Endothelial cell (in vitro differentiated cells): ENCODE measurements at places on chromosomes 5 and 9. TPM values are rescaled to one million over a fixed set of nuclear protein-coding genes. Genes with fewer than 3 reads are reported as not detected.

DNA sequence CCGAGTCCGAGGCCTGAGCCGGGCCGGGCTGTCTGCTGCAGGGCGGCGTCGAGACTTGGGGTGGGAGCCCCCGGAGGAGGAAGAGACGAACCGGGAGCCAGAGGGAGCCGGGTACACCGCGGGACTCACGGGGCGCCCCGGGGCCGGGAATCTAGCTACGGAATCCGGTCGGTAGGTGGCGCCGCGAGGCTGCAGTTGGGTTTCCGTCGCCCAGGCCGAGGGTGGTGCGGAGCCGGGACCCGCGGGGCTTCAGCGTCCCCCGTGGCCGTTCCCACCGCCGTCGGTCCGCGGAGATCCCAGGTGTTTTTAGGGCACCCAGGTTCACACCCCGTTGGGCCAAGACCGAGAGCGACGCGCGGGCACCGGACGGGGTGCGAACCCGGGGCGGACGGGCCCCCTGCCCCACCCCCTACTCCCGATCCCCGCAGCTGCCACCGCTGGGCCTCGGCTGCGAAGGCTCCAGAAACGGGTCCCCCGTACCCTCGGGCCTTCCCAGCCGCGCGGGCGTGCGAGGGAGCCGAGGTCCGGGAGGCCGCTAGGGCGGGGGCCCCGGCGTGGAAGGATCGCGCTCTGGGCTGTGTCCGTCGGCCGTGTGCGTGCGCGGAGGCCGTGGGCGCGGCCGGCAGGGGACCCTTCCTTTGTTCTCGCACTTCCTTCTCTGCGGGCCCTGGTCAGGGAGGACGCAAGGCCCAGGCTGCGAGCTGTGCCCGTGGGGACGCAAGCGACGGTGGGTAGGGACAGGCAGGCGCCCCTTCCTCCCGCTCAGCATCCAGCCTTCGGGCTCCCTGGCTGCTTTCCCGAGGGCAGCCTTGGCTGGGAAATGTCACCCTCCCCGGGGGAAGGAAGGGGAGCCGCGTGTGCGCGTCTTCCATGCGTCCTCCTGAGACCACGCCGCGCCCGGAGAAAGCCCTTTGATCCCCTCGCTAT, 146.6 kb downstream of the GAPVD1 start:
- peak; percentile 88 for DNase-seq

DNA sequence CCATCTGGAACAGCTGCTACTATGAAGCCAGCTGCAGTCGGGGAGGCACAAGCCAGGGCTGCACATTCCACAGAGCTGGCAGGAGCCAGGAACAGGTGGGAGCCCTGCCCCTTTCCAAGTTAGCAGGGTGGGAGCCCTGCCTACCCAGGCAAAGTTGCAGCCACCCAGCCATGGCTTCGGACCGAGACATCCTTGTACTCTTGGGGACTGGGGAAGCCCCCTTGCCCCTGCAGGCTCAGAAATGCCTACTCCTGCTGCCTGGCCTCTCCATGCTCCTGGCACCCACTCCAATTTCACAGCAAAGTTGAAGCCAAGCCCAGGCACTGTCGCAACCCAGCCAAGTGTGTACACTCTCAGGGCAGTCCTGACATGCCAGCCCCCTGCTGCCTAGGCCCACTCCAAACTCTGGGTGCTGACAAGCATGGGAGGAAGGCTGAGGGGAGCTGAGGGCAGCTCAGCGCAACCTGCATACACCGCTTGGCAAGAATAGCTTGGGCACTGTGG, 165.1 kb downstream of the RNF180 start:
- no peak for DNase-seq

HBEGF gene
- total RNA-seq, result 22.6 TPM

TNFSF8 gene
- total RNA-seq, result not detected

GRCh38 chr5:79691007-79691406, 1.4 kb downstream of the CMYA5 start:
- no peak for DNase-seq

KCNT1 gene
- total RNA-seq, result not detected

DNA sequence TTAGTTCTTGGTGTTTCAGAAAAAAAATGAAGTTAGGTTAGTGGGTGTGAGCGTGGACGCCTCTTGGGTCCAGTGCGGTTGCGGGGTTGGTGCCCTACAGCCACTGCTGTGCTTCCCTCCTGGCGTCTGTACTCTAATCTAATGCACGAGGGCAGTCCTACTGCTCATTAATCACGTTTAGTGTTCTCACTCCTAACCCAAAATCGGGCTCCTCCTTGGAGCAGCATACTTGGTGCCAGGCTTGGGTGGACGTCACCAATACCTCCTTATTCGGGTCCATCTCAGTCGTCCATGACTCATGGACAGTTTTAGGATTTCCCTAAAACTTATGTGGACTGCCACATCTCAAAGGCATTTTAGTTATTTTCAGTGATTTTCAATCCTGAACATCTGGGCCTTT, 41.6 kb downstream of the TRIO start:
- DNase-seq, result no peak

- DNase-seq, result no peak
Measured at GRCh38 chr9:27351438-27351837, 54.5 kb upstream of the EQTN start.

DNA sequence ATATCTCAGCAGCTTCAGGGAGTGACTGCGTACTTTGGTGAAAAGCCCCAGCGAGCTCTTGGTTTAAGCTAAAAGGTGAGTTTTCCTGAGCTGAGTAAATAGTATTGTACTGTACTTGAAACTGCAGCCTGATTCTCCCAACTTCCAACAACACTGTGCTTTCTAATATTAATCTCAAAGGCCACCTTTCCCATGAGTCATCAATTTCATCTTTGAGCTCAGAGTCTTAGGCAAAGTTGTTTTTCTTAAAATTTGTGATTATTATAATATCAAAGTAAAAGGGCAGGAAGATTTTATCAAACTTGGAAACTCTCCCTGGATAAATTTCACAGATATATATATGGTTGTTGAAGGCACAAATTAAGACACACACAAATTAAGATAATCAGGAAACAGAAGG, 51.0 kb downstream of the TRPC7 start:
- no peak for DNase-seq

- no peak for DNase-seq
Measured at GRCh38 chr5:38023799-38024198, 184.0 kb upstream of the GDNF start.

DNA sequence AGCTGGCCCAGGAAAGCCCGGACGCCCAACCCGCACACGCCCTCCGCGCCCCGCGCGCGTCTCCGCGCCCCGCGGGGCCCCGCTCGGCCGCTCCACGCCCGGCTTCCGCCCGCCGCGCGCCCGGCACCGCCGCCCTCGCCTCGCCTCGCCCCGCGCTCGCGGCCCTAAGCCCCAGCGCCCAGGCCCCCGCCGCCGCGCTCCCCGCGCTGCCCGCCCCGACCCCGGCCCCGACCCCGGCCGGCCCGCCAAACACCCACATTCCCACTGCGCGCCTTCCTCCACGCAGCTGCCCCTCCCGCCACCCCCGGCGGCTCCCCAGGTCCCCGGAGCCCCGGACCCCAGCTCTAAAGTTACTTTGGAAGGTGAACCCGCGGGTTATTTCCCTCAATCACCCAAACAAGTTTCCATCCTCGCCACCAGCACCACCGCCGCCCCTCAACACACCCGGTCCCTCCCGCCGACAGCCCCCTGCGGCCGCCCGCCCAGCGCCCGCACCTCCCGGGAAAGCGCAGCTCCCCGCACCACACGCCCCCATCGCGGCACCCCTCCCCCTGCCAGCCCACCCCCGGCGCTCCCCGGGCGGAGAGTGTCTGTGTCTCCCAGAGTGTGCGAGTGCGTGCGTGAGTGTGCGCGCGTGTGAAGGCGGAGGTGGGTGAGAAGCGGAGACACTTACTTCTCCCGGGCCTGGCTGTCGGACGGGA, 439 bp downstream of the SSBP2 start:
- DNase-seq, result peak; percentile 30

DNA sequence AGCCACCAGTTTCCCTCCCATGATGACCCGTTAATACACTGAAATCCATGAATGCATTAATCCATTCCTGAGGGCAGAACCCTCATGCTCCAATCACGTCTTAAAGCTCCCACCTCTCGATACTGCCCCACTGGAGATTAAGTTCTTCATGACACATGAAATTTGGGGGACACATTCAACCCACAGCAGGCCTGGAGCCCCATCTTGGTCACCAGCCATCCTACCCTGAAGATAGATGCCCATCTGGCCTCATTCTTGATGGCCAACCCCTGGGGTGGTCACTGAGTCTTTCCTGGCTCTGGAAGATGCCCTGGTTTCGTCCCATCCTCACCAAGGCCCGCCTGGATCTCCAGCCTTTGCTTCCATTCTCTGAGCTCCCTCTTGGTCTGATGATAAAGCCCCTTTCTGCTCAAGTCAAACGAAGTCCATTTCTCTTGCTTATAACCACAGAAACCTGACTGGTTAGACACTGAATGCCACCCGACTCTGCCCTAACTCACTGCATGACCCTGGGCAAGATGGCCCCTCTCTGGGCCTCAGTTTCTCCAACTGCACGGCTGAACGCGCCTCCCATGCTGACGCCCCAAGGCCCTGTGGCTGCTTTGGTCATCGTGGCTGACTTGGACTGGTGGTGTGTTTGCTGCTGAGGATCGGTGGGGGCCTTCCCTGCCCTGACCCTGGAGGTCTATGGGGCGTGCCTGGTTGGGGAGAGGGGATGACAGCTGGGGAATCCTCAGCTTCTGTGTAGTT, 138.4 kb upstream of the IER5L start:
- no peak for DNase-seq

GRCh38 chr9:94156348-94157049, 72.2 kb downstream of the PTPDC1 start:
- no peak for DNase-seq

DMRT2 gene
- 0.31 TPM for total RNA-seq

GRCh38 chr9:14479163-14479560, 165.2 kb upstream of the NFIB start:
- no peak for DNase-seq

GRCh38 chr9:87711857-87712800, 13.8 kb upstream of the CTSL start:
- DNase-seq, result no peak

DNA sequence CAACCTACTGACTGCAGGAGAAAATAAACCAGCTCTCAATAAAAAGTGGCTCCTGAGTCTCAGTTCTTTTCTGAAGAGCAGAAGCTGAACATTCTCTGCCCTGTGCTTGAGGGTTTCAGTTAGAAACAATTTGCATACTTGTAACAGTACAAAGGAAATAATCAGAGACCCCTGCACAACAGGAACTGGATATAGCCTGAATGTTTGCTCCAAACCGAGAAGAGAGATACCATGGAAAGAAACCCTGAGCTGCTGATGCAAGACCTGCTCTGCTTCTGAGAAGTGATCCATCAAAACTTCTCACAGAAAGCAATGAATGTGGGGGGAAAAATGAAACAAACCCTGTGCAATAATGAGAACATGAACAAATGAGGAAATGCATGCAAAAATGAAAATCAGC, 592.9 kb downstream of the SEMA5A start:
- no peak for DNase-seq

DNA sequence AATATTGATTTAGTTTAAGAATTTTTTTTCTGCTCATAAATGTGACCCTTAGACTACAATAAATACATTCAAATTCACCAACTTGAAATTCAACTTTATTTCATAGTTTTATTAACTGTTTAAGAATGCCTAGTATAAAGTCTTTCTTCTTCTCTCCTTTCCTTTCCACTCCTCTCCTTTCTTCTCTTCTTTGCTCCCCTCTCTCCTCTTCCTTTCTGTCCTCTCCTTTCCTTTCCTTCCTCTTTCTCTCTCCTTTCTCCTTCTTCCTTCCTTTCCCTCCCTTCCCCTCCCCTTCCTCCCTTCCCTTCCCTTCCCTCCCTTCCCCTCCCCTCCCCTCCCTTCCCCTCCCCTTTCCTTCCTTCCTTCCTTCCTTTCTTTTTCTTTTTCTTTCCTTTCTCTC, 150.6 kb downstream of the FER start:
- DNase-seq, result no peak

GRCh38 chr5:73903169-73903568, 277.2 kb downstream of the ARHGEF28 start:
- DNase-seq, result no peak

- no peak for DNase-seq
Measured at GRCh38 chr5:140075371-140075770, 32.3 kb upstream of the NRG2 start.

ARHGAP26 gene
- total RNA-seq, result 81.5 TPM

GRCh38 chr5:355958-356357, 34.4 kb downstream of the AHRR start:
- DNase-seq, result no peak

- no peak for DNase-seq
Measured at GRCh38 chr9:115195912-115196311, 78.0 kb upstream of the TNC start.

DNA sequence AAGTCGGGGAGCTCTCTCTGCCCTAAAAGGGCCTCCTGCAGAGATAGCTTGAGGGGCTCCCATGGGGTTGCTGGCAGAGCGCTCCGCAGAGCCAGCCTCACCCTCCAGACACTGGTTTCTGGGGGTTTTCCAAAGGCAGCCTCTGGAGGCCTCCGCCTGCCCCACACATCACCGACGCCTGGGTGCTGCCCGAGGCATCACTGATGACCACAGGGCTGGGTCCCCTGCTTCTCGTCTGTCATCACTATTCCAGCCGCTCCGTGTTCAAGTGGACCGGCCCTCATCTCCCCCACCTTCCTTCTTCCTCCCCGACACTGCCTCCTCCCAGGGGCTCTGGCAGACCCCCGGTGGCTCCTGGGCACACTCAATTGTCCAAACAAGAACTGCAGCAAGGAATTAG, 64.1 kb upstream of the IRX4 start:
- DNase-seq, result no peak

DNA sequence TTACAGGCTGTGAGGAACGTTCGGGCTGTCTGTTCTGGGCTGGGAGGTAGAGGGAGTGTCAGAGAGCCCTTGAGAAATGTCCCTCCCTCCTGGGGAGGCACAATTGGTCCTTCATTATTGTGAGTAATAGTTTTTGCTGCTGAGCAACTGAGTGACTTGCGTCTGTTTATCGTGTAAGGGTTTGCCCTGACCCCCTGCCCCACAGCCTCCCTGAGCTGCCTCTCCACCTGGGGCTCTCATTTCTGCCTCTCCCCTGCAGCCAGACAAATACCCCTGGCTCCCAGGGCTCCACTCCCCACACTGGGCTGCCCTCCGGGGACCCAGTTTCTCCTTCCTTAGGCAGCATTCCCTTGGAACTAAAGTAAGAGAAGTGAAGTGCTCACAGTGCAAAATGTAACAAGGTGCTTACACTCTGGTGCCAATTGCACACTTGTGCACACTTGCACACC, 174.9 kb upstream of the MVB12B start:
- no peak for DNase-seq

DNA sequence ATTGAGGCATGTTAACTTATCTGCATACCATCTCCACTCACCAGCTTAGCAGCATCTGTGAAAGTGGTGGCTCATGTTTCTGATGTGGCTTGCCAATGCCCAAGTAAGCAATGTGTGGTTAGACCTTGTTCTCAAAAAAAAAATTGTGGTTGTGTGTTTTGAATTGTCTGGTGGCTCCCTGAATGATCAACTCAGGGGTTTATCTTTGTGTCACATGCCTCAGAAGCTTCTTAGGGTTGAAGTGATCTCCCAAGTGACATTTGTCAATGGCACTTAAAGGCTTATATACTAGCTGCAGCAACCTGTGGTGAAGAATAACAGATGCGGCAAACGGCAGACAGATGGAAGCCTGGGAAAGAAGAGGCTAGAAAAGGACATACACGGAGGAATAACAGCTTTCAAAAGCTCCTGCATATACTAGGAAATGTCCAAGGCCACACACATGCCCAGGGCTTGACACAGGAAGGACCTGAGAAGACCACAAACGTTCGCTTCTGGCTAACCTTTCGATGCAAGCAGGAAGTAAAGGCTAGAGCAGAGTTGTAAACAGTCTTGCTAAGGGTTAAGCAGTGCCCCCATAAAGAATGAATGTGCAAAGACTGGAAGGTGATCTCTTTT, 42.2 kb upstream of the FSD1L start:
- DNase-seq, result no peak

PROB1 gene
- total RNA-seq, result 7.3 TPM

- no peak for DNase-seq
Measured at GRCh38 chr5:3818624-3819023, 223.0 kb downstream of the IRX1 start.
